Myocyte (in vitro differentiated cells): ENCODE measurements at places on chromosomes 12 and 14. TPM values are rescaled to one million over a fixed set of nuclear protein-coding genes. Genes with fewer than 3 reads are reported as not detected.

PLEKHD1 gene
- total RNA-seq, result 1.1 and 2.3 TPM in 2 replicates

PTHLH gene
- 1.3 and 3.3 TPM in 2 replicates for total RNA-seq

P2RX7 gene
- 0.11 and 0.21 TPM in 2 replicates for total RNA-seq

CLEC1B gene
- total RNA-seq, result not detected in 2 replicates

DENR gene
- total RNA-seq, result 45.5 and 60.7 TPM in 2 replicates

FNTB gene
- total RNA-seq, result 11.8 and 13.9 TPM in 2 replicates

NTF3 gene
- total RNA-seq, result 1.0 and 1.9 TPM in 2 replicates

PLEK2 gene
- total RNA-seq, result not detected in 2 replicates

OR11G2 gene
- not detected in 2 replicates for total RNA-seq

C12orf56 gene
- not detected in 2 replicates for total RNA-seq

PLEKHG7 gene
- 0.75 and 1.5 TPM in 2 replicates for total RNA-seq

ESPL1 gene
- total RNA-seq, result 0.36 and 0.53 TPM in 2 replicates

MNAT1 gene
- total RNA-seq, result 83.7 and 88.6 TPM in 2 replicates

TAS2R50 gene
- 0.62 and 1.5 TPM in 2 replicates for total RNA-seq

FSCB gene
- not detected in 2 replicates for total RNA-seq

- DNase-seq, result no peak
Measured at GRCh38 chr12:12877781-12878455, 13.4 kb upstream of the GPRC5A start.

GRCh38 chr12:129459886-129460285 is 443.9 kb downstream of the TMEM132D start:
- DNase-seq, result no peak

DNA sequence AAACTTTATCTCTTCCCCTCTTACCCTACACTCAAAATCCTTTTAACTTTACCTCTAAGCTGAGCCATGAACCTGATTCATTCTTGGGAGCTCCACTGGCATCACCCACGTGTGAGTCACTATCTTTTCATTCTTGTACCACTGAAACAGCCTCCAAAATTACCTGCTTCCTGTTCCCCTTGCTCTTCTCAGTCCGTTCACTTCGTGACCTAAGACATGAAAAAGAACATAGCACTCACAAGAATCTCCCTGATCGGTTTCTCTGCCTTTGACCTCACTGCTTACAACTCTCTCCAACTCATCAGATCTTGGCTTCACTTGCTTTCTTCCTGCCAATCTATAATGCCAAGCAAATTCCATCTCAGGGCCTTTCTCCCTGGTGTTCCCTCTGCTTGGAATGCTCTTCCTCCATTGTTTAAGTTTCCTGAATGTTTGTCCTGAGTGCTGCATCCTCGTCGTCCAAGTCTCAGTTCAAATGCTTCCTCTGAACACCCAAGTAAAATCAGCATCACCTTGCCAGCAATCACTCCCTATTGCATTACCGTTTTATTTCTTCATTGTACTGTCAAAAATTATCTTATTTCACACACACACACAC is 9.2 kb downstream of the GLIPR1 start:
- peak; percentile 15 for DNase-seq

- DNase-seq, result peak; percentile 23
Measured at GRCh38 chr14:75280831-75281653, 2.4 kb downstream of the FOS start.

GRCh38 chr14:105050551-105050897 is 14.7 kb downstream of the GPR132 start:
- DNase-seq, result peak; percentile 67

GRCh38 chr12:69321351-69321750 is 26.8 kb upstream of the LYZ start:
- DNase-seq, result no peak

GRCh38 chr12:57637364-57637763 is 4.4 kb upstream of the B4GALNT1 start:
- no peak for DNase-seq

- DNase-seq, result peak; percentile 80
Measured at GRCh38 chr12:7219599-7220243, 30.2 kb downstream of the PEX5 start.

GRCh38 chr12:104345234-104346066 is 41.9 kb downstream of the EID3 start:
- peak; percentile 51 for DNase-seq

DNA sequence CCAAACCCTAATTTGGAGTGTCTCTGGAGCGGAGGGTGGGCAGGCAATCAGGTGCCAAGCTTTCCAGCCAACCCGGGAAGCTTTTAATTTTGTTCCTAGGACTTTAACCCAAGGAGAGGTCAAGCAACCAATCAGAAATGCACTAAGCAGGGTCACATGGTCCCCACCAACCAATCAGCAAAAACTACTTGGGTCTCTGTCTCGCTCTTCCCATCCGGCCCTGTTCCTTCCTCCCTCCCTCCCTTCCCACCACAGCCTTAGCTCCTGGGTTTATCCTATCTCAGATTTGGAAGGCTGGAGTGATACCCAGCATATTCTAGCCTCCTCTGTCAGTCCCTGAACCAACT is 7.3 kb downstream of the HOXC5 start:
- DNase-seq, result peak; percentile 50

GRCh38 chr14:27890259-27890658 is 876.3 kb upstream of the FOXG1 start:
- DNase-seq, result no peak

GRCh38 chr14:101495827-101496775 is 65.2 kb upstream of the DIO3 start:
- DNase-seq, result no peak

- DNase-seq, result no peak
Measured at GRCh38 chr14:78074561-78074960, 95.6 kb upstream of the NRXN3 start.

- DNase-seq, result no peak
Measured at GRCh38 chr14:75449696-75450095, 21.9 kb downstream of the JDP2 start.

DNA sequence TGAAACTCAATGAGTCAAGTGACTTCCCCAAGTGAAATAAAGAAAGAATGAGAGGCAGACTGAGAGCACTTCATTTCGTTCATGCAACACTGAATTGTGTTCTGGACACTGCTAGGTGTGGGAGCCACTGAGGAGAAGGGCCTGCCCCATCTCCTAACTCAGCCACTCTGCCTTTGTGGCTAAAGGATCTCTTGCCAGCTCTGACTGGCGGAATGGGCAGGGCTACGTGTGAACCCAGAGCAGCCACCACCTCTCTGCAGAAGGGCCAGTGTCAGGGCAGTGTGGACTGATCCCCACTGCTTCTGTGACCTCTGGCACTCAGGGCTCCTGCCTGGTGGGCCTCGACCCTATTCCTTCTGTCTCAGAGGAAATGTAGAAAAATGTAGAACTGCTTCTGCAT is 46.5 kb upstream of the GZMB start:
- DNase-seq, result peak; percentile 55

GRCh38 chr12:28104316-28104715 is 85.9 kb upstream of the CCDC91 start:
- DNase-seq, result no peak

DNA sequence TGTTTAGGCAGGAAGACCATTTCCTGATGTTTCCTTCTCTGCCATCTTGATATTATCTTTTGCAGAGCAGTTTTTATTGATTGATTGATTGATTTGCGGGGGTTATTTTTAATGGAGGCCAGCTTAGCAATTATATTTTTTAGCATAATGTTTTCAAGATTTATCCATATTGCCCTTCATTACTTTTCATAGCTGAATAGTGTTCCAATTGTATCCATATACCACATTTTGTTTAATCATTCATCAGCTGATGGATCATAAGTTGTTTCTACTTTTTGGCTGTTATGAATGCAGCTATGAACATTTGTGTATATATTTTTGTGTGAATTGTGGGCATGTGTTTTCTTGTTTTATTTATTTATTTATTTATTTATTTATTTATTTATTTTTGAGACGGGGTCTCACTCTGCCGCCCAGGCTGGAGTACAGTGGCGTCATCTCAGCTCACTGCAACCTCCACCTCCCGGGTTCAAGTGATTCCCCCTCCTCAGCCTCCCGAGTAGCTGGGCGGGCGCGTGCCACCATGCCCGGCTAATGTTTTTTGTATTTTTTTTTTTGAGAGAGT is 20.9 kb upstream of the RCOR1 start:
- no peak for DNase-seq

- DNase-seq, result peak; percentile 96
Measured at GRCh38 chr12:3034067-3034750, 43.0 kb upstream of the TSPAN9 start.

DNA sequence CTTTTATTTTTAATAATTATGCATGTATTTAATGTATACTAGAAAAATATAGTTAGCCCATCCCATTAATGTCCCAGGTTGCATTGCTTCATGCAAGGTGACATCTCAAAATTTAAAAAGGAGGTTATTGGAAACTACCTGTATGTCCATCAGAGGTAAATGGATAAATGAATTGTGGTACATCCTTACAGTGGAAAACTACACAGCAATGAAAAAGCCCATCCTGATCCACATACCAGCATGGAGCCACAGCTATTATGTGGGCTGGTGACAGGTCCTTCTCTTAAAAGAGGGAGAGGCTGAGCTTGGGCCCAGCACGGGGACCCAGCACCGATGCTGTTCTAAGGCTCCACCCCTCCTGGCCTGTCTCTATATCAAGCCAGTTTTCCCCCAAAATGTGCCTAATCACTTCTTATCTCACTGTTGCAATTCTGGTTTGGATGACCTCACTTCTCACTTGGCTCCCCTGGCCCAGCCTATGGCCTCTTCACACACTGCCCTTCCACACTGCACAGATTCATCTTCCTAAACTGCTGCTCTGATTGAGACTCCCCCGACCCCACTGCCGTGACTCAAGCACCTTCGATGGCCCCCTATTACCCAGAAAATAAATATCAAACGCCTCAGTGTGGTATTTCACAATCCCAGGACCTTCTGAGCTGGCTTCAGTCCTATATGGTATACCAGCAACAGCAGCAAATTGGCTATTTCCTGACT is 97.1 kb upstream of the NCOR2 start:
- DNase-seq, result no peak

DNA sequence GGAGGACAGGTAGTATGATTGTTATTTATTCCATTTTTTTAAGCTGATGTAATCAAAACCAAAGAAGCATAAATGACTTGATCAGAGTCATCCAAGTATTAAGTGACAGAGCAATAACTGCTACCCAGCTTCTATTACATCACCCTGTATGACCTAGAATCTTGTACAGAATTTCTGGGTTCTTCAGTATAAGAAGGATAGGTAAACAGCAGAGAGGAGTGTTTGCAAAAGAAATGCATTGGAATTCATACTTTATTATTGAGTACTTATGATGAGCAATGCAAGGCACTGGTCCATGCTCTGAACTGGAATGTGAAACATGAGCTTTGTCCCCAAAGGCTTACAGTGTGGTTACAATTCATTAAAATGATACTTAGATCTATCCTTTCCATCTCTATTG is 916.8 kb downstream of the DIO2 start:
- DNase-seq, result no peak

DNA sequence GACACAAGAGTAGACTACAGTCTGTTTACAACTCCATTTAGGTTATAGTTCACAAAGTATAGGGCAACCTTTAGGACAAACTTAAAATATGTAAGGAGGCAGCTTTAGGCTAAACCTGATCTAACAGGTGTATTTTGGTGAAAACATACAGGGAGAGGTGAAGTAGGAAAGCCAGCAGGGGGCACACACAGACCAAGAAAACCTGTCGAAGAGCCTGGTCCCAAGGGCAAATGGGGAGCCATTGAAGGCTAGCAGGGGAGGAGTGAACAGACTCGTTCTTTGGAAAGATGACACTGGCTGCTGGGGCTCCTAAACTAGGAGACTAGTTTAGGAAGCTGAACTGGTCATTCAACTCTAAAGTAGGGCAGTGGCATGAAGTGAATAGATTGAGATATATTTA is 138.8 kb upstream of the WSCD2 start:
- peak; percentile 2 for DNase-seq

- peak; percentile 68 for DNase-seq
Measured at GRCh38 chr12:94994312-94994711, 9.2 kb downstream of the NDUFA12 start.

- DNase-seq, result no peak
Measured at GRCh38 chr12:117119592-117120198, 20.5 kb upstream of the TESC start.

DNA sequence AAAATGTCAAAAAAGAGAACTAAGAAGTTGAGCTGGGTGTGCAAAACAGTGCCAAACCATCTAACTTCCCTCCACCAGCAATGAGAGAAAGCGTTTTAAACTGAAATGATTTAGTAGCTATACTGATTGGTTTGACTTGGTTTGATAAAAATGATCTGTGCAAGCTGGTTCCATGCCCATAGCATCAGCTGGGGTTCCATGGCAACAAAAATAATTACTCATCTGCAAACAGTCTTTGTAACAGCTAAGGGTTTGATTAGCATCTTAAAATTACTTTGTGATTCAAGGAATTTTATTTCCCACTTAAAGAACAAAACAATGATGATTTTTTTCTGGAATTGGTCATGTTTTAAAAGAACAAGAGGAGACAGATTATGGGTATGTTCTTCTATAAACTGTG is 15.0 kb upstream of the BICD1 start:
- no peak for DNase-seq

- DNase-seq, result peak; percentile 51
Measured at GRCh38 chr12:2338991-2339431, 286.2 kb downstream of the CACNA1C start.

- DNase-seq, result no peak
Measured at GRCh38 chr14:85463512-85463911, 66.4 kb upstream of the FLRT2 start.

DNA sequence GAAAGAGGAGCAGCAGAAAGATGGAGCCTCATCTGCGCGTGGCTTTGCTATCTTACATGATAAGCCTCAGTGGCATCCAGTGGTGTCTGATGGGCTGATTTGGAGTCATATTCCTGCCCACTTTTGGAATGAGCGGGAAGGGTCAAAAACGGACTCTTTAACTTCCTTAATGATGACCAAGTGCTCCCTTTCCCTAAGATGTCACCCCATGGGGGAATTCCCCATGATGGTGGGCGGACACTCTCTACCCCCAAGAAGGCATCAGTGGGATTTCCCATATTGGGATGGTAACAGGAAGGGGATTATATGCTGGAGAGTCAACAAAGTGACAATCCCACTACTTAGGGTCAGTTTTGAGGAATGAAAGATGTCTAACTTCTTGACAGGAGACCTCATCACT is 110.9 kb downstream of the GPATCH2L start:
- no peak for DNase-seq

GRCh38 chr12:73902260-73902659 is 635.4 kb upstream of the ATXN7L3B start:
- no peak for DNase-seq

GRCh38 chr14:72270147-72270727 is 338.0 kb downstream of the RGS6 start:
- no peak for DNase-seq

- no peak for DNase-seq
Measured at GRCh38 chr14:34912182-34912581, 37.0 kb upstream of the BAZ1A start.

DNA sequence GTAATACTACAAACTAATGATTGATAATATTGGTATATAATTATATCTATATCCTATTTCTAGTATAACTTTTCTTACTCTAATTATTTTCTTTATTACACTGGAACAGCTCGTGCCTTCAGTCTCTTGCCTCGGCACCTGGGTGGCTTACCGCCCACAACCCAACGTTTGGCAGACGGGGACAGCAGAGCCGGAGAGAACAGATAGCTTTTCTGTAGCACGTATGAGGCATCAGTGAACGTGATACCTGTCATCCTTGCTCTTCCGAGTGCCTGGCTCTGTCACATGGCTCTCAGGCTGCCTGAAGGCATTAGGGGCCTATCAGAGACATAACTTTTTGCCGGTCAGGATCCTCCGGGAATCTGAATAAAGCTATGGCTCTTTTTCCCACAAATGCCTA is 5.5 kb downstream of the PUS1 start:
- no peak for DNase-seq
